ENCODE measurements at places on chromosomes 12 and 14.

- DNase-seq: no peak
Observed at GRCh38 chr12:28378736-28379135, 188.5 kb downstream of the CCDC91 start.

DNA sequence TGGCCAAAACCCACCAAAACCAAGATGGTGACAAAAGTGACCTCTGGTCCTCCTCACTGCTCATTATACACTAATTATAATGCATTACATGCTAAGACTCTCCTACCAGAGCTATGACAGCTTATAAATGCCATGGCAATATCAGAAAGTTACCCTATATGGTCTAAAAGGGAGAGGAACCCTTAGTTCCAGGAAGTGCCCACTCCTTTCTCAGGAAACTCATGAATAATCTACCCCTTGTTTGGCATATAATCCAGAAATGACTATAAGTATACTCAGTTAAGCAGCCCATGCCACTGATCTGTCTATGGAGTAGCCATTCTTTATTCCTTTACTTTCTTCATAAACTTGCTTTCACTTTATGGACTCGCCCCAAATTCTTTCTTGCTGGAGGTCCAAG lies 43.0 kb upstream of the FUT8 start:
- no peak for DNase-seq

DNA sequence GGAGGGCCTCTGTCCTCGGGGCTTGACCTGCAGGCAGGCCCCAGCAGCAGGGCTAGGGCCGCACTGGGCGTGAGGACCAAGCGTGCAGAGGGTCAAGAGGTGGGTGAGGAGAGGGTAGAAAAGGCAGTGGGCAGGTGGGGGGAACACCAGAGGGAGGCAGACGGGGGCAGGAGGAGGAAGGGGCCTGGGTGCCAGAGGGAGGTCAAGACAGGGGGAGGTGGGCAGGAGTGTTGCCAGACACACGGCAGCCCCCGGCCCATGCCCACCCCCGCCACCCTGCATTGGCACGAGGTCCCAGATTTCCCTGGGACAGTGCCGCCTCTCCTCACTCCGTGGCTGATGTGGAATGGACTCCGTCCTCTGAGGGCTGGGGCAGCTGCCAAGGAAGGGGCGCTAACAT lies 8.2 kb downstream of the TMEM121 start:
- DNase-seq: no peak

- DNase-seq: peak; percentile 88
Observed at GRCh38 chr12:124904306-124905098, 9.9 kb downstream of the UBC start.

GRCh38 chr12:45663455-45663854 lies 66.1 kb upstream of the ARID2 start:
- no peak for DNase-seq

DNA sequence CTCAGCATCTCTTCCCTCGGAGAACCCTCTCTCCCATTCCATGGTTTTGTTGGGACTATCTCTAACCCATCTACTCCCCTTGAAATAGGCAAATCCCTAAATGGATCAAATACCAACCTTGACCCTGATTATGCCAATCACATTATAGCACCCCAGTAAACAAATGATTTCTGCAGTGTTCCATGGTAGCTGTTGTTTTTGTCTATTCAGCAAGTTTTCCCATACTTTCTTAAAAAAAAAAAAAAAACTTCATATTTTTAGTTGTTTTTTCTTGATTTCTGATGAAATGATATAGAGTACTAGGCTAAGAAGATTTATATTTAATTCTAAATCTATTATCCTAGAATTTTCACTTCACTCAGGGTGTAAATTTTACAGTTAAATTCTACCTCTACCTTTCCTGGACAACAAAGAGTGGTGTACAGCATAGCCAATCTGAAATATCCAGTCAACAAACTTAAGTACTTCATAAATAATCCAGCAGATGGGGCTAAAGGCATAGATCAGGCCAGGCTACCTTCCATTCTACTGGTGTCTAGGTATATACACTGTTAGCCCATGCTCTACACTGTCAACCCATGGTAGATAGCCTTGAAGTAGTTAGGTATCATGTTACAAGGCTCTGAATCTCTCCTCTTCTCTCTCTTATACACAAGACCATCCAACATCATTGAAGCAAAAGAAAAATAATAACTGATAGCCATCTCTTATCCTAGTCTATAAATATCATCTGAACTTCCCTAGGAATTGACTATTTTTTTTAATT lies 82.2 kb downstream of the PLEKHG7 start:
- DNase-seq: peak; percentile 69

GRCh38 chr12:112421363-112421762 lies 2.6 kb downstream of the PTPN11 start:
- no peak for DNase-seq

DNA sequence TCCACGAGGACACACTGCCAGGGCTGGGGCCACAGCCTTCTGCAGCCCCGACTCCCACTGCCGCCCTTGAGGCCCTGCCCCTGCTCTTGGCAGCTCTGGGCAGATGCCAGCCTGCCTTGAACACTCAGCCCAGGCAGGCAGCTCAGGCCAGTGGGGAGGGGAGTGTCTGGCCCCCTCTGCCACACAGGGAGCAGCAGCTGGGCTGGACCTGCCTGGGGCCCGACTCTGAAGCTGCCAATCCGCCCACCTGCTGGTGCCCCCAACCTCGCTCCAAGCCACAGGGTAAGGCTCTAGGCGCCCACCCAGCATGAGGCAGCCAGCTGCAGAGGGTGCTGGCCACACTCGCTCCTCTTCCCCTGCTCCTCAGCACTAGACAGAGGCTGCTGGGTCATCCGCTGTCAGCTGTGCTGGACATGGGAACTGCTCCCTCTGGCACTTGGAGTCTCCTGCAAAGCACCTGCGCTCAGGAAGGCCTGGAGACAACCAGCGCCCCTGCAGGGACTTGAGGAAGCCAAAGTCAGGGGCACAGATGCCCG lies 24.6 kb upstream of the NUDT14 start:
- no peak for DNase-seq

- DNase-seq: no peak
Observed at GRCh38 chr12:71870416-71870815, 30.9 kb downstream of the TBC1D15 start.

DNA sequence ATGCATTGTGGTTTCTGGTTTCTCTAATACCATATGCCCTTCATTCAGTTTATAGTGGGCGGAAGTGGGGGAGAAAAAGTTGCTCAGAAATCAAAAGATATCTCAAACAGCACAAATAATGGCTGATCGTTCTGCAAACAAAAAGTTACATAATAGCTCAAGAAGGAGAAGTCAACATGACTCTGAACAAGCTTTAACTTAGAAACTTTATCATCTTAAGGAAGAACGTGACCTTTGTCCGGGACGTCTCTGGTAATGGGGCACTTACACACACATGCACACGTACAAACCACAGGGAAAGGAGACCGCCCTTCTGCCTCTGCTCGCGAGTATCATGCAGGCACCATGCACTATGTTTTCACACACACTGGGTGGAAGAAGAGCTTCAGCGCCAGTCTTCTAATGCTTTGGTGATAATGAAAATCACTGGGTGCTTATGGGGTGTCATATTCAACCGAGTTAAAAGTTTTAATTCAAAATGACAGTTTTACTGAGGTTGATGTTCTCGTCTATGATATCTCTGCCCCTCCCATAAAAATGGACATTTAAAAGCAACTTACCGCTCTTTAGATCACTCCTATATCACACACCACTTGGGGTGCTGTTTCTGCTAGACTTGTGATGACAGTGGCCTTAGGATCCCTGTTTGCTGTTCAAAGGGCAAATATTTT lies 4.7 kb downstream of the FOS start:
- DNase-seq: no peak

GRCh38 chr12:39103552-39104165 lies 198.3 kb upstream of the CPNE8 start:
- DNase-seq: peak; percentile 80

DNA sequence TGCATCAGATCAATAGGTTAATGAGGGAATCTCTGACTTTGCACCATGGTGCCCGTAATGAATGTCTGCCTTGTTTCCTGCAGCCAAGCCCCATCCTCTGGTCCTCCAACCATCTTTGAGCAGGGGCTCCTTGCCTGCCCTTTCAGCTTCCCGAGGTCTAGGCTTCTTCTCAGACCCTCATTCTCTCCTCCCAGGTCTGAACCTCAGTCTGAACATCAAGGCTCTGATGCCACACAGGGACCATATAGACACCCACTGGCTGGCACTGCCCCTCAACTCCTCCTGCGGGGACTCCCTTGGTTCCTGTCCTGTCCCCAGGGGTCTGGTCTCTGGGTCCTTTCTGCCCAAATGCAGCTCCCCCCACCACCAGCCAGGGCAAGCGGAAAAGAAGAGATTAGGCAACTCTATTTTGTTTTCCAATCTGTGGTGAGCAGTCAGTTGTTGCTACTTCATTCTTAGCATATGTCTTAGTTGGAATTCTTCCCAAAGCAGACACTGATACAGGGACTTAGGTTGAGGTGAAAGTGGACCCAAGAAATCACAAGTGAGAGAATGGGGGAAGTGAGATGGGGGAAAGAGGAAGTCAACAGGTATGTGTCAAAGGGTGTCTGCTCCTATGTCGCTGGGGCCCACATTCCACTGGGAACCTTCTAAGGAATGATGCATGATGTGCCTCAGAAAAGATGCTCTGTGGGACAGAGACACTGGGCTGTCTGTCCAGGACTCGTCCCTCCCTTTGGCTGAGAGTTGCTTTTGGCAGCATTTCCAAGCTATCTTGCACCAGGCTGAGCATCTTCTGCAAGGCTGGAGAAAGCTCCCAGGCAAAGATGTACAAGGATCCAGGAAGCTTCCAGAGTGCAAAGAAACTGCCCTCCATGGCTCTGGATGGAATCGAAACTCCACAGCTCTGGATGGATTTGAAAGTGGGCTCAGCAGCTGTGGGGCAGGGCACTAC lies 1096.5 kb upstream of the TMEM132C start:
- no peak for DNase-seq

- DNase-seq: no peak
Observed at GRCh38 chr14:95480887-95481226, 35.6 kb downstream of the SYNE3 start.

DNA sequence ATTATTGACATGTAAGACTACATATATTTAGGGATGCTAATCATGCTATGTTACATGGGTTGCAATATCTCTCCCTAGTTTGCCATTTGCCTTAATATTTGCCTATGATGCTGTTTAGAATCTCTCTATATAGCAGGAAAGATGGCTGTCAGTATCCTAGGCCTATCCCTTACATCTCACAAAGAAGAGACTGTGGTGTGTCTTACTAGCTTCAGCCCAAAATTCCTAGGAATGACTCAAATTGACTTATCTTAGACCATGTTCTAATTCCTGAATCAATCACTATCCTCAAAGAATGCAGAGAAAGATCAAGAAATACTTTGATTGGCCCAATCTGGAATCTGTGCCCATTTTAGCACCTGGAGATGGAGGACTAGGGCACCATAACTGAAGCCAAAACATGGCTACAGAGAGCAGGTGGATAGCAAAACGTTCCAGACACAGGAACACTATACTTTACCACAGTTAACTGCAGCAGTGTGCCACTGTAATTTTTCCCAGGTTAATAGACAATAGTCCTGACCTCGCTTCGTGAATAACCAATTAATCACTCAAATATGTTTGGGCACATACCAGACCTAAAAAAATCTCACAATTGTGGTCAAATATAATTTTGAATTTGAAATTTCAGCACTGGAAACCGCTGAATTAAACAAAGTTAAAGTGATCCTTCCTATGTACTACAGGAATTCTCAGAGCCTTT lies 32.7 kb upstream of the GLIPR1 start:
- peak; percentile 2 for DNase-seq

DNA sequence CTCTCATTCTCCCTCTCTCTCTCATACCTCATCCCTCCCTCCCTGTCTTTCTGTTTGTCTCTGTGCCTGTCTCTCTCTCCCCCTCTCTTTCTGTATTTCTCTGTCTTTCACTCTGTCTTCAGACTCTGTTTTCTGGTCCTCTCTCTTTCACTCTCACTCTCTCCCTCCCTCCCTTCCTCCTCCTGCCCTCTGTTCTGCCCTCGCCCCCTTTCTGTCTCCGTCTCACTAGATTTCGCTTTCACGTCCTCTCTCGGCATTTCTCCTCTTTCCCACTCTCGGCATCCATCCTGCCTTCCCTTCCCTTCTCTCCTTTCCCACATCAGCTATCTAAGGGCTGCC lies 183.0 kb downstream of the PHETA1 start:
- DNase-seq: no peak

DNA sequence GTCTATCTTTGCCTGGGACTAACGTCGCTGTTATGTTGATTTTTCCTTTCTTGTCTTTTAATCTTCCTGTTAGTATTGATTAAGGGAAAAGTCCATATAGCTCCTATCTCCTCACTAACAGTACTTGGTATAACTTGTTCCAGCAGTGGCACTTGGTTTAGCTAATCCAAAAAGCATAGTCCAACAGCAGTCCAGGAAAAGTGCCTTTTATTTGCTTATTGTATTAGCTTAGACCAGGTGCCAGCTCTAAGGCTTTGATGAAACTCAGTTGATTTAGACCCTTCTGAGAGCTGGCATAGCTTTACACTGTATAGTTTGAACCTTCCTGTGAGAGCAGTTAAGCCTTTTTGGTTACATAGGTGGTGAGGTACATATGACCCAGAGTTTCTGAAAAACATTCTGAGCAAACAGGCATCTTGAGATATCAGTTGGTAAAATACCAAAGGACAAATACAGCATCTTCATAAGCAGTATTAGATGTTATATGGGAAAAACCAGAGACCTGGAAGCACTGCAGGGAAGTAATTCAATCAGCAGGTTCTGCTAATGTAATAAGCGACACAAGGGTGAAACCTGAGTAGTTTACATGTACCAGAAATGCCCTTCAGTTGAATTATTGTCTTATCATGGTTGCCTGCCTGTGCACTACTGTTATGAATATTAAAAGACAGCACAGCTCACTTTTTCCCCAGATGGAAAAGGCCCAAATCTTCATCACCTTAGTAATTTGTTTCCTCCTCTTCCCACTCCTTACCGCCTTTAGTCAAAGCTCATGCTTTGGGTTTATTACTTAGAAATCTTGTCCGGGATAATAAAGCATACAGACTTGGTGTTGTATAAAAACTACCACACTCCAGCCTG lies 13.0 kb downstream of the PELI2 start:
- no peak for DNase-seq

DNA sequence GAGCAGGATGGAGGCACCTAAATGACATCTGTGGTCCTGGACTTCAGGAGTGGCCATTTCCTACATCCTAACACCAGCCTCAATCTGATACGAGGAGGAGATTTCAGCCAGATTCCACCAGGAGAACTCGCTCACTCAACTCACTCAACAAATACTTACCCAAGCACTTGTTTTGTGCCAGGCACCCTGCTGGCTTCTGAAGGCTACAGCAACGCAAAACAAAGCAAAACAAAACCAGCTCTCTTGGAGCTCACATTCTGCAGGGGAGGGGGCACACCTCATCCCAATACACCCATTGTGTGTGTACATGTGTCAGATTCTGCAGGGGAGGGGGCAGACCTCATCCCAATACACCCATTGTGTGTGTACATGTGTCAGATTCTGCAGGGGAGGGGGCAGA lies 144.8 kb downstream of the PIWIL1 start:
- no peak for DNase-seq

GRCh38 chr14:42004321-42004720 lies 397.6 kb downstream of the LRFN5 start:
- no peak for DNase-seq

Measured in RWPE1 (cell line).